ENCODE measurements at places on chromosomes 7 and 10.

DNA sequence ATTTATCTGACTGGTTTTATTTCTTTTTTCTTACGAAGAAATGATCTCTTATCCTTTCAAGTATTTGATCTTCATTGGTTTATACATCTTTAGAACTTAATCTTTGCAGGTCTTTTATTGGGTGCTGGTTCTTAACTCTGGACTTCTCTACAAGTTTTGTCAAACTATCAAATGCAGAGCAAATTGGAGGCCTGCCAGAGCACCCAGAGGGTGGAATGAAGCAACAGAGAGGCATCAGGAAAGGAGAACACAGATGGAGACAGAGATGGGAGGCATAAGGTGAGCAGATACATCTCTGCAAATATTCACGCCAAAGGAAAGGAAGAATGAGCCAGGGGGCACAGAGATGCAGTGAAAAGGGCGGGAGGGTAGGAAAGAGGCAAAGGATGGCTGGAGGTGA lies 130.3 kb downstream of the PKD1L1 start:
- DNase-seq: no peak

GRCh38 chr10:113066561-113067312 lies 116.7 kb downstream of the TCF7L2 start:
- DNase-seq: no peak

DNA sequence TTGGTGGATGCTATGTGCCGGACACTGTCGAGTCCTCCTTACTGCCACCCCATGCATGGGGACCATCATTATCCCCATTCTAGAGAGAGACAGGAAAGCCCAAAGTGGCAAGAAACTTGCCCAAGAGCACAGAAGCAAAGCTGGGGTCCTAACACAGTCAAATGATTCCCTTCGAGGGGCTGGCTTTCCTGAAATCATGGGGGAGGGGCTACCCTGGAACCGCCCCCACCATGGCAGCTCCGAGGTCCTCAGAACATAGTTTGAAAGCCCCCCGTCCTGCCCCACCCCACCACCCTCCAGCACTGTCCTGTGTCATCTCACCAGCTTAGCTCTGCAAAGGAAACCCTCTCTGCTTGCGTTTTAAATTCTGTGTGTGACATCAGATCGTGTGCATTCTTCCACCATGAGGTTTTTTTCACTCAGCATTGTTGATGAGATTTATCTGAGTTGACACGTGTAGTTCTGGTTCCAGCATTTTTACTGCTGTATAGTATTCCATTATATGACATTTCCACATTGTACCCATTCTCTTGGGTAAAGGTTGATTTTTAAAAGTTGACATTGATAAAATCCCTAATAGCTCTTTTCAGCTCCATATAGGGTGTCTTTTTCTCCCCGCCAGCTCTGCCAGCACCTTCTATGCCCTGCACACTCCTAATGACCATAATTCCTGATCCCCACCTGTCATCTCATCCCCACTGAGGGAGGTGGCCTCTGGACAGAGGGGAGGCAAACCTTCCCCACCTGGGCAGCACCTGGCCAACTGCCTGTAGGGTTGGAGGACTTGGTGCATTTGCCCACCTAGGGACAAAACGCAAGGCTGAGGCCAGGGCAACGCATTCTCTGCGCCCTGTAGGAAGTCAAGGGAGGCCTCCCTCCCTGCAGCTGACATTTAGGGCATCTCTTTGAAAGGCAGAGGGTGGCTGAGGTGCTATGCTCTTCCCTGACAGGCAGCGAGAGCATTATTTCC lies 100.2 kb upstream of the GPR26 start:
- no peak for DNase-seq

DNA sequence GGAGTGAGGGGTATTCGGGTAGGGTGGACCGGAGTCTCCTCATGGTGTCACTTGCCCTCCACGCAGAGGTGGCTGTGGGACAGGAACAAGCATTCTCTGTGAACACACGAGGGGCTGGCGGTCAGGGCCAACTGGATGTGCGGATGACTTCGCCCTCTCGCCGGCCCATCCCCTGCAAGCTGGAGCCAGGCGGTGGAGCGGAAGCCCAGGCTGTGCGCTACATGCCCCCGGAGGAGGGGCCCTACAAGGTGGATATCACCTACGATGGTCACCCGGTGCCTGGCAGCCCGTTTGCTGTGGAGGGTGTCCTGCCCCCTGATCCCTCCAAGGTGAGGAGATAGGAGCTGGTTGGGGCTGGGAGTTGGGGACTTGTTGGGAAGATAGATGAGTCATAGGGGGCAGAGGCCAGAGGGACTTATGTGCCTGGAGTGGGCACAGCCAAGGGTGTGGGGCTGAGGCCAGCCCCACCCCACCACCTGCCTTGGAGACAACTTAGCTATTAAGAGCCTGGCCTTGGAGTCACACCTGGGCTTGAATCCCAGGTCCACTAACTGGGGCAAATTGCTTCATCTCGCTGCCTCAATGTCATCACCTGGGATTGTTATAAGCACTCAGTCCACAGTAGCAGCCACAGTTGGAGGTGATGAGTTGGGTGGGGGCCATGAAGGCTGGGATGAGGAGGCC lies 13.9 kb downstream of the FLNC start:
- no peak for DNase-seq

DNA sequence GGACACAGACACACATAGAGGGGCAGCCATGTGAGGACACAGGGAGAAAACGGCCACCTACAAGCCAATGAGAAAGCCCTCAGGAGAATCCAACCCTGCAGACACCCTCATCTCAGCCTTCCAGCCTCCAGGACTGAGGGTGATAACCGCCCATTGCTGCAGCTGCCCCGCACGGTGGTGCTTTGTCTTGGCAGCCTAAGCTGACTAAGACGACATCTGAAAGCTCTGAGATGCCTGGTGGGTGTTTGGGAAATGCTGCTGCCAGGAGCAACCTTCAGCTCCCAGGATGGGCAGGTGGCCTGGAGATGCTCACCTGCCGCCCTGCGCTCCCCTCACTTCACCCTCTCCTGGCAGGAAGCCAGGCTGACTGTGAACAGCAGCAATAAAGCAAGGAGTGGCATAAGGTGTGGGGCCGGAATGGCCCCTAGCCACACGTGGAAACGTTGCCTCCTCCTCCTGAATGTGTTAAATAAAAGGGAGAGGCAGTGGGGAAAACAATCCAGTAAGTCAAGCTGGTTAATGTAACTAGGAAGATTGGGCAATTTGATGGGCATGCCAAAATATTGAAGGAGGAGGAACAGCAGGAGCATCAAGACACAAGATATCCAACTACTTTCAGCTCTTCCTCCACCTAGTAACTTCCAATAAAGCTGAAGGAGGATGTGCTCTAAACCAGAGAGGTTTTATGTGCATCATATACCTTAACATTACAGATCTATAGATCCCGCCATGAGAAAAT lies 121.5 kb downstream of the TNS3 start:
- no peak for DNase-seq

All from activated T-helper 1 cell treated with Interleukin-2 at 50 U/mL for 16 hours (primary cell).